NCI-H1436 treated with DMSO at 0.1 percent for 48 hours (cell line): ENCODE measurements at places on chromosomes 3 and 15.

GRCh38 chr3:179565496-179565895 lies 2.8 kb downstream of the ACTL6A start:
- no peak for DNase-seq

DNA sequence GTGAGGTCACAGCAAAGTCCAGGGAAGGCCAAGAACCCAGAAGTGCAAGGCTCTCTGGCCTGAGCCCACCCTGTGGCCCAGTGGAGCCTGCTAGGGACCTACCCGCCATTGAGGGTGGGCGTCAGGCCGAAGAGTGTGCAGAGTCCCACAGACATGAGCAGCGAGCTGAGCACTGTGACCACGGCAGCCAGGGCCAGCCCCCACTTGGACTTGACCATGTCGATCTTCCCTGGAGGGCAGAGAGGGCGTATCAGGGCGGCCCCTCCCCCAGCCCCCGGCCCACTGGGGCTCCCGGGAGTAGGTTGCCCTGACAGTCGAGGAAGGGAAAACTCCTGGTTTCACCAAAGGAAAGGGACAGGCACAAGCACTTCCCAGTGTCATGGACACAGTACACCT lies 44.6 kb downstream of the PTPN23 start:
- DNase-seq, result no peak

DNA sequence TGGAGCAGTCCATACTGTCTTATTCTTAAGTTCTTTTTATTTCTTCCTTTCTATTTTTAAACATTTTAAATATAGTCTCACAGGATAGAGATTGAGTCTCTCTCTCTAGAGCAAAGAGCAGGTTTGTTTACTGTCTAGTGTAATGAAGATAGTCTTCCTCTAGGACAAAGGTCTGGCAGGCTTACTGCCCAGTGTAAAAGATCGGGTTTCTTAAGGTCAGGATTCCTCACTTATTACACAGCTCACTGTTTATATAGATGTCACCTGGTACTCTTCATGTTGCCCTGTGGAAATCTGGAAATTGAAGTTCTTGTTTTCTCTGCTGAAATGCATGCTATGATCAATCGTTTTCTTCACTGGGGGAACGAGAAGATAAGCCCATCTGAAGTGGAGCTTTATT lies 76.0 kb downstream of the ZBBX start:
- DNase-seq, result no peak

DNA sequence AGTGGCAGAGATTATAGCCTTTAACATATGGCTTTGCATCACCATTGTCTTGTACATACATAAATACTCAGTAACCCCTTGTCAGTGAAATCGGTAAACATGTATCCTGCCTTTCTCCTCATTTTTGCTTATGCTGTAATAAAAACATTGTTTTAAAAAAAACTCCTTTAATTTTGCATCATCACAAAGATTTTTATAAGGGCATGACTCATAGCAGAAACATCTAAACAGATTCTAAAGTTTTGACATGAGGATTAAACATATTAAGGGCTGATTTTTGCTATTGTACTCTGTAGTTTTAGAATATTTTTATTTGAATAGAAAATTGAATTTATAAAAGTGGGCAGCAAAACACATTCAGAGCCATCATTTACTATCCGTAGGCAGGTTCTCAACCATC lies 275.9 kb downstream of the ZIC4 start:
- no peak for DNase-seq

- no peak for DNase-seq
These were observed 636.3 kb upstream of the BCHE start for GRCh38 chr3:166473501-166473900.

- no peak for DNase-seq
These were observed 6.5 kb downstream of the CCDC33 start for GRCh38 chr15:74242441-74243185.

- DNase-seq, result no peak
These were observed 20.5 kb downstream of the GASK1A start for GRCh38 chr3:42999632-43000031.

- no peak for DNase-seq
These were observed 425.9 kb upstream of the TGFBR2 start for GRCh38 chr3:30180310-30181177.

GRCh38 chr15:100043692-100044091 lies 298.1 kb downstream of the ADAMTS17 start:
- no peak for DNase-seq

- no peak for DNase-seq
These were observed 581 bp downstream of the IP6K1 start for GRCh38 chr3:49785565-49786356.

- no peak for DNase-seq
These were observed 53.1 kb downstream of the MESD start for GRCh38 chr15:80936288-80937078.

- DNase-seq, result no peak
These were observed 206.3 kb upstream of the ROBO1 start for GRCh38 chr3:79973917-79974595.

- DNase-seq, result no peak
These were observed 12.1 kb downstream of the SENP8 start for GRCh38 chr15:72130272-72130671.

DNA sequence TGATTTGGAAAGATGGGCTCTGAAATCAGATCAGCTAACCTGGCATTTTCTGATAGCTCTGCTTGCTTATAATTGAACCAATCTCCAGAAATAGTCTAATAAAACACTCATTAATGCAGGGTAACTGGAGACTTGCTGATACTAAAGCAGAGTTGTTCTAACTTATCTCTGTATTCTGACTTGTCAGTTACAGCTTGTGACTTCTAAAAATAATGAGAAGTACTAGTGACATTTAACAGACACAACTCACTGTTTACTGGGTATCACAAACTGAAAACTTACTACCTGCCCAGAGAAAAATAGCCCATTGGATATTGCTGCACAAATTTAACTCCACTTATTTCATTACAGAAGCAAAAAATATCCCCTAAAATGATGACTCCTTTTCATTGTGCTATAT lies 24.0 kb upstream of the TRPM7 start:
- no peak for DNase-seq

GRCh38 chr15:74193905-74194304 lies 8.7 kb downstream of the STRA6 start:
- no peak for DNase-seq

- no peak for DNase-seq
These were observed 272.9 kb downstream of the TBC1D5 start for GRCh38 chr3:17469520-17469919.

DNA sequence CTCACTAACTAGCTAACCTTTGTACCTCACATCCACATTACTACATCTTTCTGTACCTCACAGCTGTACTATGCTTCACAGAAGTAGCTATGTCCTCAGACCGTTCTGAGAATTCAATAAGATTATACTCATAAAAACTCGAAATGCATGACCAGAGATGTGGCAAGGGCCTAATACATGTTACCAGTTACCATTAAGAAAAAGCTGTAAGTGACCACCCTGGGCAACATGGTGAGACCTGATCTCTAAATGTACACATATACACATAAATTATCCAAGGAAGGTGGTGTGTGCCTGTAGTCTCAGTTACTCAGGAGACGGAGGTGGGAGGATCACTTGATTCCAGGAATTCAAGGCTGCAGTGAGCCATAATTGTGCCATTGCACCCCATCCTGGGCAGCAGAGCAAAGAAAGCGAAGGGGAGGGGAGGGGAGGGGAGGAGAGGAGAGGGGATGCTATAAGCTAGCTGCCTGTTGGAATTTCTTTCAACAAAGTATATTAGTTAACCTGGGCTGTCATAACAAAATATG lies 482.6 kb upstream of the ZNF717 start:
- no peak for DNase-seq

GRCh38 chr3:25002052-25002451 lies 426.0 kb upstream of the RARB start:
- DNase-seq, result no peak

DNA sequence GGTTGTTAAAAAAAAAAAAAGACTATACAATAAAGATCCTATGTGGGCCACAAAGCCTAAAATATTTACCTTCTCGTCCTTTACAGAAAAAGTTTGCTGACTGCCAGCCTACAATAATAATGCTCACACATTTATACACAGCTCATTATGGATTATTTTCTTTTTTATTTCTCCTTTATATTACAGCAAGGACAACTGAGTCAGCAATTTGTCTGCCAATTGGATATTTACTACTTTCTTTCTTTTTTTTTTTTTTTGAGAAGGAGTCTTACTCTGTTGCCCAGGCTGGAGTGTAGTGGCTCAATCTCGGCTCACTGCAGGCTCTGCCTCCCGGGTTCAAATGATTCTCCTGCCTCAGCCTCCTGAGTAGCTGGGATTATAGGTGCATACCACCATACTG lies 142.2 kb downstream of the EBLN2 start:
- DNase-seq, result no peak

DNA sequence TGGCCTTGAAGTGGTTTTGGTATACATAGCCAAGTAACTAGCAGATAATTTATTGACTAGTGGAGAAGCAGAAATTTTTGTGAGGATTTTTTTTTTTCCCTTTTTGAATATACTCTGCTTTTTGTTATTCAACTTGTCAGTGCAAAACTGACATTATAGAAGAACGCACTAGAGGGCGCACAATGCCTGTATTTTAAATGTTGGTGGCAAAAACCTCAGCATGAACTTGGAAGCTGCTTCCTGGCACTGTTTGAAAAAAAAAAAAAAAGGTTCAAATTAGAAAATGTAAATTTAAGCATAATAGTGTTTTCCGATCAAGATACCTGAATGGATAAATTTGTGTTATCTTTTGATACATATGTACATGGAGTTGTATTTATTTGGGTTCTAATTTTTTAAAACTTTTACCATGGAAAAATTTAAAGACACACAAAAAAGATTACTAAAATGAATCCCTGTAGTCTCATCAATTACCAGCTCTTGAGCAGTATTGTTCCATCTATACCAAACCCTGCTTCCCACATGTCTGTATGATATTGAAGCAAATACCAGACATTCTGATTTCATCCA lies 56.0 kb downstream of the SLC25A26 start:
- DNase-seq, result no peak

DNA sequence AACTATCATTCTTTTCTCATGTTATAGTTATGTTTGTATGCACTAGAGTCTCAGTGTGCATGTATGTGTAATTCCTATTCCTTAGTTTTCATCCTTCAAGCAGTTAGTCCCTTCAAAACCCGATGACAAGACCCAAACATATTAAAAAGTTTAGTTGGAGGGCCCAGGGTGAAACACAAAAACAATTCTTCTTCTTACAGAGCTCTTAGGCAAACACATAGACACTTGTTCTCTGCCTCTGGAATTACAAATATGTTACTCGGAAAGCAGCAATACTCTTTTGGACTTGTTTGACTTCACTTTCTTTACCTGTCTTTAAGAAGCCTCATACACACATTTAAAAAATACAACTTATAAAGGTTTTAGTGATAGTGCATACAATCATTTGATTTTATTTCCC lies 763 bp upstream of the CNTN6 start:
- DNase-seq, result no peak

DNA sequence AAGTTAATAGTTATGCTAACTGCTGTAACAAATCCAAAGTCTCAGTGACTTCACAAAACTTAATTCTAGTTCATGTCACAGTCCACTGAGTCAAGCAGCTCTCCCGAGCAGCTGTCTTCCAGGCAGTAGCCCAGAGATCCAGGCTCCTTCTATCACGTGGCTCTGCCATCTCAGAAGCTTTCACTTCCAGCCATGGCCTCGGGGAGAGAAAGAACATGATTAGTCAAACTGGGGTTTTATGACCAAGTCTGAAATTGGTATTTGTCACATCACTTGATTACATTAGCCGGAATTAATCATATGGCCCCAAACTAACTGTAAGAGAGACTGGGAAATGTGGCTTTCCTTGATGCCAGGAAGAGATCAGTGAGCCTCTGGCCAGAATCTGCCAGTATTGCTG lies 70.2 kb upstream of the DGKG start:
- DNase-seq, result no peak

GRCh38 chr15:51255533-51255932 lies 82.9 kb downstream of the CYP19A1 start:
- DNase-seq, result no peak

DNA sequence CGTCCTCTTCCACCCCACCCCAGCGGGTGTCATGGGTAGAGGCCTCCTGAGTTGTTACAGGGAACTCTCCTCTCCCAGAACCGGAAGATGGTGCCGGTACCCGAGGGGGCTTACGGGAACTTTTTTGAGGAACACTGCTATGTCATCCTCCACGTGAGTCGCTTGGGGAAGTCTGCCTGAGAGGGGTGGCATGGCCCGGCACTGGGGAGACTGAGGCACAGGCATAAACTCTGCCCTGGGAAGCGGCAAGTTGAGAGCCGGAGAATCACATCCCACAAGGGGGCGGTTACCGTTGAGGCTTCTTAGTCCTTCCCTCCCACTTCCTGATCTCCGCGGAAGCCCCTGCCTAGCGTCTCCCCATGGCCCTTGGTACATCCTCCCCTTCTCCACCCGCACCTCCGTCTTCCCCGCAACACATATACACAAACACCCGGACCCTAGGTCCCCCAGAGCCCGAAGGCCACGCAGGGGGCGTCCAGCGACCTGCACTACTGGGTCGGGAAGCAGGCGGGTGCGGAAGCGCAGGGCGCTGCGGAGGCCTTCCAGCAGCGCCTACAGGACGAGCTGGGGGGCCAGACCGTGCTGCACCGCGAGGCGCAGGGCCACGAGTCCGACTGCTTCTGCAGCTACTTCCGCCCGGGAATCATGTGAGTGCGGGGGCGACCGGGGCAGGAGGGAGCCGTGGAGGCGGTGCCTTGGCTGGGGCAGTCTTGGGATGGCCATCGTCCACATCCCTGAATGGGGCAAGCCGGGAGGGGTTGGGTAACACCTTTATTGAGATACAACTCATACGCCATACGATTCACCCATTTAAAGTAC lies 3.4 kb downstream of the VILL start:
- DNase-seq, result no peak

- DNase-seq, result no peak
These were observed 738.7 kb downstream of the MCTP2 start for GRCh38 chr15:94970096-94970495.

- DNase-seq, result no peak
These were observed 20.5 kb upstream of the ABHD2 start for GRCh38 chr15:89067751-89068150.

GRCh38 chr3:133368371-133369067 lies 31.3 kb upstream of the BFSP2 start:
- DNase-seq, result no peak
